Stimulated activated CD8-positive, alpha-beta memory T cell treated with anti-CD3 and anti-CD28 coated beads, Interleukin-4, amount 100 ng/mL, for 4 hours (primary cell): ENCODE measurements at places on chromosomes 4 and X.

- no peak for DNase-seq
These were observed 275.7 kb upstream of the RASGEF1B start for GRCh38 chr4:81747242-81747930.

GRCh38 chrX:4315891-4316290, 602.4 kb upstream of the PRKX start:
- no peak for DNase-seq

DNA sequence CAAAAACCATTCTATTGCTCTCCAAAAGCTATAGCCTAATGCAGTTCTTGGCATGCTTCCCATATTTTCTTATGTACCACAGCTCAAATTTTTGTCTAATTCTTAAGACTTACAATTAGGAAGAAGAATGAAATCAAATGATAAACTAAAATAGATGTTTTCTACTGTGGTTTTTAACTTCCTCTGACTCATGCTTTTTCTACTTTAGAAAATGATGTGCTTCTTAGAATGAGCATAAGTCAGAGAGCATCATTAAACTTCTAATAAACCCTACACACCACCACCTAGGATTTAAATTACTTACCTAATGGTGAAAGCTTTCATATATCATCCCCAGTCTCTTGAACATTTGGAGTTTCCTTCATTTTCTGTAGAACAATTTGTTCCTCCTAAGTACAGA, 217.0 kb upstream of the NDST3 start:
- DNase-seq: no peak

GRCh38 chr4:53191997-53192396, 173.9 kb downstream of the SCFD2 start:
- no peak for DNase-seq

DNA sequence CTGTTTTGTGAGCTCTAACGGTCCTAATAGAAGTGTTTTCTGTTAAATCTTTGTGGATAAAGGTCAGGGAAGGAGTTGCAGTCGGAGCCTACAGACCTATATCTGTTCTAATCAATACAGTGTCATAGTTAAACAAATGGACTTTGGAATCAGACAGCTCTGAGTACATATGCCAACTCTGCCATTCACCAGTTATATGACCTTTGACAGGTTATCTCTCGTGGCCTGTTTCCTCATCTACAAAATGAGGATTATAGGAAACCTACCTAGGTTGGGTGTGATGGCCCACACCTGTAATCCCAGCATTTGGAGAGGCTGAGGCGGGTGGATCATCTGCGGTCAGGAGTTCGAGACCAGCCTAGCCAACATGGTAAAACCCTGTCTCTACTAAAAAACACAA, 89.7 kb downstream of the MID1IP1 start:
- no peak for DNase-seq

DNA sequence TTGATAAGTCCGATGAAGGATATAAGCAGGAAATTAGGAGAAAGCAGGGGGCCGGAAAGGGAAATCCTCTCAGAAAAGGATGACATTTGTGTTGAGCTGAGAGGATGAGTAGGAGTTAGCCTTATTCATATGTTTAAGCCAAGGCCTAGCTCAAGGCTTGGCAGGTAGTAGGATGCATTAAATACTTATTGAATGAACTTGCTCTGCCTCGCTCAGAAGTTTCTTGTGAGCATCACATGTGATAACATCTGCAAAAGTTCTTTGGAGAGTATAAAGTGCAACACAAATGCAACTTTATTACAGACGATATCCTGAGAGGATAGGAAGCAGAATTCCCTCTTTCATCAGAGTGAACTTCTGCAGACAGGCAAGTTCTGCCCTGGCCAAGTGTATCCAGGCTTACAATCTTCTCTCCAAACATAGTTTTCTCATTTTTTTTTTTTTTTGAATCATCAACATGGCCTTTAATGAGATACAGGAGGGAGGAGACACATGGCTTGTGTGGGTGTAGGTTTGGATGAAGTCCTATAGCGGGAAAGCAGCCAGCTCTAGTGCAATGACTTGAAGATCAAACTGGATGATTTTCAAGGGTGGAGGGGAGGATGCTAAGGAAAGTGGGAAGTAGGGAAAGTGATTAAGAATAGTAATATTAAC, 48.1 kb downstream of the LUZP4 start:
- DNase-seq: no peak

- DNase-seq: no peak
These were observed 792 bp downstream of the SLC10A4 start for GRCh38 chr4:48483777-48484493.

DNA sequence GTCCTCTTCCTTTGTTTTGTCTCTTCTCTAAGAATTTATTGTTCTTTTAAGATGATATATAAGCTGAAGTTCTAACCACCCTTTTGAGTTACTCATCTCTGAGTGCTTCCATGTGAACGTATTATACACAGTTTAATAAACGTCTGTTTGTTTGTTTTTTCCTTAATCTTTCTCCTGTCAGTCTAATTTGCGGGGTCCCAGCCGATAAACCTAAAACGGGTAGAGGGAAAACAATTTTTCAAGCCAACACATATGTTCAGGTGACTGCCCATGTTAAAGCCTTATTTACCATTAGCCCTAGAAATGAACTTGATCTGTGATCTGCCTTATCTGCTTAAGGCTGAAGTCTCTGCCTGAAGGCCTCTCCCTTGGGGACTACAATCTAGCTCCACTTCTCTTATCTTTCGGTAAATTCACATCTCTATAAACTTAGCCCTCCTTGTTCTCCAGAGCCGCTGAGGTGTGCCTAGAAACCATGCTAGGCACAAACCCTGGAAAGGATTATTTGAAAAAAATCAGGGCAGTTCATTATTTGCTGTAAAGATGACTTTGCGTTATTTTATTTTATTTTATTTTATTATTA, 158.8 kb downstream of the CAMK2D start:
- no peak for DNase-seq

- no peak for DNase-seq
These were observed 2.8 kb upstream of the IL21 start for GRCh38 chr4:122623637-122624166.

GRCh38 chr4:46852800-46853199, 56.2 kb downstream of the COX7B2 start:
- DNase-seq: no peak

DNA sequence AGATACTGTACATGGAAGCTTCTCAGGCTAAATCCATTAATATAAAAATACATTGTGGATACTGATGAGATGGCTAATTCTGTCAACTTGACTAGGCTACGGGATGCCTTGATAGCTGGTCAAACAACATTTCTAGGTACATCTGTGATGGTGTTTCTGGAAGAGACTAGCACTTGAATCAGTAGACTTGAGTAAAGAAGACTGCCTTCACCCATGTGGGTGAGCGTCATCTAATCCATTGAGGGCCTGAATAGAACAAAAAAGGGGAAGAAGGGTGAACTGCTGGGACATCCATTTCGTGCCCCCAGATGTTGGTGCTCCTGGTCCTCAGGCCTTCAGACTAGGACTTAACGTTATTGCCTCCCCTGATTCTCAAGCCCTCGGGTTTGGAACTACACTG, 3.7 kb upstream of the SRP72 start:
- DNase-seq: no peak

DNA sequence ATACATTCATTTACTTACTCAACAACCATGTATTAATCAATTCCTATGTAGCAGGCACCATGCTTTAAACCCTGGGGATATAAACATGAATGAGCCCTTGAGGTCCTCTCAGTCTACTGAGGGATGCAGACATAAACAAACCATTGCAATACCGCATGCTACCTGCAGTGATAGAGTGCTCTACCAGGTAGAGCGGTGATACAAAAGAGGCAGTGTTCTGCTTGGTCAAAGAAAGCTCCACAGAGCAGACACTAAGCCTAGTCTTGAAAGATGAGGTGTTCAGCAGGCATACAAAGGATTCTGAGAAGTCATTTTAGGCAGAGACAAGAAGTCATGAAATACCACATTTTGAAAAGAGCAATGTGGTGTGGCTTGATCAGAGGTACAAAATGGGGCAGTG, 26.9 kb upstream of the AMOT start:
- no peak for DNase-seq

DNA sequence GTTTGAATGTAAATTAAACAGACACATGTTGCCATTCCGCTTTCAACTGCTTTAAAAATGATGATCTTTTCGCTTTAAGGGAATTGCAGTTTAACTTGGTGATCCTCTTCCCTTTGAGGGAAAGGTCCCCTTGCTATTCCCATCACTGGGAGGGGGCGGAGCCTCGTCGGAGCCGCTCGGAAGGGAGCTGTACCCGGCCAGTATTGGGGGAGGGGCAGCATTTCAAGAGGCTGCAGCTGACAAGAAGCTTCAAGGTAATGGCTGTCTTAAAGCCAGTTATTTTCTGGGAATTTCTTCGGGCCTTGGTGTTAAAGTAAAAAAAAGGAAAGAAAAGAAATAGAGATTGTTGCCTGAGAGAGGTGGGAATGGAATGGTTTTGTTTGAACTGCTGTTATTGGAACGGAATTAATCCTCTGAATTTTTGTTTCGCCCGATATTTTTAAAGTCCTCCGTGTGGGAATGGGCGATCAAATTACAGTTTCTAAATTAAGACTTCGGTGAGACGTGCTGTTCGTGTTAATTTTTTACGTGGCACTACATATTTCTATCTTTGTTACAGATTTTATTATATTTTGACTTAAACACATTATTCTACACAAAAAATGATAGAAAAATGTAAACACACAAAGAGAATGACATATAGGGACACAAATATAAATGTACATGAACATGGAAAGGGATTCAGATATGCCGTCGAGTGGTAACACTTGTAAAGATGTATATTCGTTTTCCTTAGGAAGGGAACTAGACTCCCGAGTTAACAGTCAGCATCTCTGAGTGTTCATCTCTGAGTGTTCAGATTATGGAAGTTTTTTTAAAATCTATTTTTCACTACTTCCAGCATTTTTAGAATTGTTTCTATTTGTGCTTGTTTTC, 9.2 kb downstream of the PWWP3B start:
- no peak for DNase-seq

GRCh38 chr4:88005076-88005475, 2.4 kb upstream of the PKD2 start:
- DNase-seq: no peak

GRCh38 chr4:2832309-2832980, 11.2 kb upstream of the ADD1 start:
- DNase-seq: no peak

DNA sequence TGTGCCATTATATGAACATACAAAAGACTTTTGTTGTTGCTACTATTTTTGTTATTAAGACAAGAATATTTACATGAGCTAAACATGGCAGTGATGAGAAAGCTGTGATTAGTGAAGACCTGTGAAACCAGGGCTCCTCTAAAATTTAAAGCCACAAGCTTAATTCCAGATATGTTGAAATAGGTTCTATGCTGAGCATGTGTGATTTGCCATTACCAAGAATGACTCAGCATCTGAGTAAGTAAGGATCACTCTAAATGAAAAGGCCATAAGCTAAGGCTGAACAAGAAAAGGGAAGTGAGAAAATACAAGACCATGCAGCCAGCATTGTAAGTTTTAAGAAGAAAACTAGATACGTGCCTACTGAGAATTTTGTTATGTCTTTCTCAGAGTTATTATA, 75.9 kb upstream of the CAMK2D start:
- DNase-seq: no peak

GRCh38 chr4:121272526-121272925, 108.3 kb downstream of the QRFPR start:
- DNase-seq: no peak

GRCh38 chr4:138097912-138098600, 144.1 kb downstream of the SLC7A11 start:
- no peak for DNase-seq

- no peak for DNase-seq
These were observed 42.3 kb upstream of the SRD5A3 start for GRCh38 chr4:55303760-55304165.

GRCh38 chrX:38989076-38989475, 187.8 kb downstream of the MID1IP1 start:
- DNase-seq: no peak

DNA sequence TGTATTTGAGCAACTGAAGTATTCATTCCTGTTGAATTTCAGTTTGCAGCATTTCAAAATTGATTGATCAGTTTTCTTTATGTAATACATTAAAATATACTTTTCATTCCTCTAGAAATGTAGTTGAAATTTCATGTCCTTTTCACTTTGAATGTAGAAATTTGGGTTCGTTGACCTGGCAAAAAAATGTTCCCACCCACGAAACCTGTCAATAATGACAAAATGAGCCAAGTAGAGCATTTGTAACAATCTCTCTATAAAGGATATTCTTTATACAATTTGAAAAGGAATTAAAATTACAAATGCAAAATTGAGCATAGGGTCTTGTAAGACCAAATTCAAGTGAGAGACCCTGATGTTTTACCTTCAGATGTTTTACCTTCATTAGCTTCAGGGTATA, 283.9 kb downstream of the ANKRD50 start:
- no peak for DNase-seq

DNA sequence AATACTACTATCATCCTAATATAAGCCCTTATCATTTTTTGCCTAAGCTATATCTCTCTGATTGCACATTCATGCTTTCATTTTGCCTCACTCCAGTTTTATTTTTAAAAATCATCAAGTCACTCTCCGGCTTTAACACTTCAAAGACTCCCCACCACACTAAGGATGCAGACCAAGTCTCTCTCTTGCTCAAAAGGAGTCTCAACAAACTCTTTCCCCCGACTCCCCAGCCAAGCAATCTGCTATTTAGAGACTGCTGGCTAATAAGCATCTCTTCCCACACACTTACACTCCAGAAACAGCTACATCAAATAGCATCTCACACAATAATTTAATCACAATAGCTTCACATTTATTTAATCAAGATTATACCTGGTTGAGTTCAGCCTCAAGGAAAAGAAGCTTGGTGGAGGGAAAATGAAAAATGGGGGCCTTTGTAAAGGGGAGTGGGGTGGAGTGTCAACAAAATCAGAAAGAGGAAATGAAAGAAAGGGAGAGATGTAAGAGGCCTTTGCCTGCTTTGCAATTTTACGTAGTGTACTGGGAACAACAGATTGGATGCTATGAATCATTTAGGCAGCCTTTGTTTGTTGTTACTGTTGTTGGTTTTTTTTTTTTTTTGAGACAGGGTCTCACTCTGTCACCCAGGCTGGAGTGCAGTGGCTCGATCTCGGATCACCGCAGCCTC, 104.1 kb upstream of the MCF2 start:
- no peak for DNase-seq

DNA sequence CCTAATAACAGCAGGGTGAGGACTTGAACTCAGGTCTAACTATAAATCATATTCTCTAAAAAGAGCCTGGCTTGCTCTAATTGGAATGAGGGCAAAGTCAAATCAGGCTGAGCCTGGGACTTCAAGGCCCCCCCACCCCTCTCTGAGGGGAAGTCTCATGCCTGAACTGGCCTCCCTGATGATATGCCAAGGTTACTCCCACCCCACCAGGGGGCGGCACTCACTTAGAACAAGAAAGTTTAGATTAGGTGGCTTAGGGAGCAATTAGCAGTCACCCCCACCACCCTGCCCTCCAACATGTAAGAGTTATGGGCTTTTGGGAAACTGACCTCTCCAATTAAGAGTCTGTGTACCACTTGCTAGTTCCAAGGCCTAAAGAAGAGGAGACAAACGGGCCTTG, 2.7 kb downstream of the FOXO4 start:
- peak; percentile 43 for DNase-seq

DNA sequence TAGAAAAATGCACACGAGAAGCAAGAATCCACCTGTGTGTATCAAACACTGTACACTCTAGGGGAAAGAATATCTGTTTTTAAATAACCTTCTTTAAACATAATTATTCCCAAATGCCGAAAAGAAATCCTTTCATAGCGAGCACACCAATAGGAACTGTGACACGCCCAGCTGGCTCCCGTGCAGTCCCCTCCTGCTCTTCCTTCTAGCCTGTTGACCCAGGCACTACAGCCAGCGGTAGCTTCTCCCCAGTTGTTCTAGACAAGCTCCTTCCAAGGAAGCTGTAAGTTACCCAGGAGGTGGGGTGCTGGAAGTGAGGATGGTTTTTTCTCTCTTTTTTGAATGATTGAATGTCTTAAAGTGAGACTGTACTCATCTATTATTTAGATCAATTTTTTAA, 19.5 kb upstream of the NOCT start:
- no peak for DNase-seq
